A673 (cell line): ENCODE measurements at places on chromosomes 5 and 9. TPM values are rescaled to one million over a fixed set of nuclear protein-coding genes. Genes with fewer than 3 reads are reported as not detected.

DNA sequence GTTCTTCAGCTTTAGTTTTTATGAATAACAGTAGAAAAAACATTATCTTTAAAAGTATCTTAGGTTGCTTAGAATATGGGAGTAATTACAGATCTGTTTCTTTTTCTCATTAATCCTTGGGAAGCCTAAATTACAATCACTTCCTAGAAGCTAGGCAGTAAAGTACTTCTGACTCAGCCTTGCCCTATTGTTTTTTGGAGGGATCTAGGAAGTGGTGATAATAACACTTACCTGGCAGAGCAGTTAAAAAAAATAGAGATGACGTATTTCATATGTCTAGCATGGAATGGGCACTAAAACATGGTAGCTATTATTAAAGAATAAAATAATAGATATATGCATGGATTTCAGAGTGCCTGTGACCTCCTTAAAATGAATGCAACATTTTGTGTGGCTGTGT, 8.2 kb upstream of the FST start:
- H3K4me1 ChIP-seq: no peaks in the 10 kb centered on the region
- no peak overlapping the region for H3K4me3 ChIP-seq
- peaks cover 7% of the 10 kb centered on the region for H3K27me3 ChIP-seq
- no peaks in the 10 kb centered on the region for H3K36me3 ChIP-seq
- H3K27ac ChIP-seq: no peak overlapping the region
- DNase-seq: no peak

DNA sequence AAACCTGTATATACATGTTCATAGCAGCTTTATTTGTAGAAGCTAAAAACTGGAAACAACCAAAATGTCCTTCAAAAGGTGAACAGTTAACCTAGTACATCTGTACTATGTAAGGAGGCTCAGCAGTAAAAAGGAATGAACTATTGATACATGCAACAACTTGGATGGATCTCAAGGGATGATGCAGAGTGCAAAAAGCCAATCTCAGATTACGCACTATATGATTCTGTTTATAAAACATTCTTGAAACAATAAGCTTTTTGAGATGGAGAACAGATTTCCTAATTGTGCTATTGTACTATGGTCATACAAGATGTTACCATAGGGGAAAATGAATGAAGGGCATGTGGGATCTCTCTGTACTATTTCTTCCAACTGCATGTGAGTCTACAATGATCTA, 88.9 kb downstream of the PAM start:
- H3K27ac ChIP-seq: no peak overlapping the region
- no peaks in the 10 kb centered on the region for H3K36me3 ChIP-seq
- H3K27me3 ChIP-seq: no peaks in the 10 kb centered on the region
- peaks cover 7% of the 10 kb centered on the region for H3K4me1 ChIP-seq

- DNase-seq: no peak
- H3K27ac ChIP-seq: no peak overlapping the region
- H3K36me3 ChIP-seq: no peaks in the 10 kb centered on the region
Observed at GRCh38 chr9:136198605-136199083, 6.3 kb downstream of the LHX3 start.

DNA sequence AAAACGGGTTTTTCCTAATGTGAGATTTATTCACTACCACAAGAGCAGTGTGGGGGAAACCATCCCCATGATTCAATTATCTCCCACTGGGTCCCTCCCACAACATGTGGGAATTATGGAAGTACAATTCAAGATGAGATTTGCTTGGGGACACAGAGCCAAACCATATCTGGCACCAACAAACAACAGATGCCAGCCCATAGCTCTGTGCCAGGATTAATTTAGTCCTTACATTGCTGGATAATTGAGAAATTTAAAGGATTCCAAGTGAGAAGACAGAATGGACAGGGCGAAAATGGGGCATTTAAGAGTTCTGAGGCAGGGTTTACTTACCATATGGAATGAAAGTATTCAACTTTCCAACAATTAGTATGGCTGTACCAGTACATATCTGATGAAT, 30.8 kb upstream of the DNAH5 start:
- H3K36me3 ChIP-seq: no peaks in the 10 kb centered on the region
- peaks cover 7% of the 10 kb centered on the region for H3K27me3 ChIP-seq
- H3K4me3 ChIP-seq: no peak overlapping the region
- no peak overlapping the region for H3K27ac ChIP-seq

DNA sequence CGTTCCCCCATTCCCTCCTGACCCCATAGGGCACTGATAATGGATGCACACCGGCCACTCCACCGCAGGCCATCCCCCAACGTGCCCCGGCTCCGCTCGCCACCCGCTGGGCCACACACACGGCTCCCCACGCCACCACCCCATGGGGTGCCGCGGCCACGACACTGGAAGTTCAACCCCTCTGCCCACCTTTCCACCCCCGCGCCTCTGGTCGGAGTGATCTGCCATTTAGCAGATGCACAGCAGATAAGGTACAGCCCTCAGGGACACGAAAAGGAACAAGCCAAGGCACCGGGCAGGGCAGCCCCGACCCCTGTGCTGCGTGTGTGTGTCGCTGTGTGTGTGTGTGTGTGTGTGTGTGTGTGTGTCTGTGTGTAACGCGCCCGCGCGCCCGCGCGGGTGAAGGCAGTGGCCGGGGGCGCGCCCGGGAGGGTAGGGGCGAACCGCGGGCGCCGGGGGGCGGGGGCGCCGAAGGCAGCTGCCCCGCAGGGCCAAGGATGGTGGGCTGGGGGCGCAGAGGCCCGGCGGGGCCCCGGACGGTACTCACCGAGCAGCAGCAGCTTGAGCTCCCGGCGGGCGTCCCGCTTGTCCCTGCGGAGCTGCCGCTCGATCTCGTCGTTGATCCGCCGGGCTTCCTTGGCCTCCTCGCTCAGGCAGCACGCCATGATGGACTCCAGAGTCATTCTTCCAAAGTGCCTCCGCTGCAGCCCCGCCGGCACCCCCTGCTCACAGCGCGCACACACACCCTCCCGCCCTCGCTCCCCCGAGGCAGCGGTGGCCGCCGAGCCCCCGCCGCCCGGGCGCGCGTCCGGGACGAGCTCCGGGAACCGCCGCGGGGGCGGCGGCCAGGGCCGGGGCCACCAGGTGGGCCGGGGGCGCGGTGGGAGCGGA, 813 bp downstream of the GNAQ start:
- H3K27me3 ChIP-seq: no peaks in the 10 kb centered on the region
- H3K4me3 ChIP-seq: peak overlapping the region; percentile 89
- H3K36me3 ChIP-seq: no peaks in the 10 kb centered on the region
- peaks cover 51% of the 10 kb centered on the region for H3K4me1 ChIP-seq

DNA sequence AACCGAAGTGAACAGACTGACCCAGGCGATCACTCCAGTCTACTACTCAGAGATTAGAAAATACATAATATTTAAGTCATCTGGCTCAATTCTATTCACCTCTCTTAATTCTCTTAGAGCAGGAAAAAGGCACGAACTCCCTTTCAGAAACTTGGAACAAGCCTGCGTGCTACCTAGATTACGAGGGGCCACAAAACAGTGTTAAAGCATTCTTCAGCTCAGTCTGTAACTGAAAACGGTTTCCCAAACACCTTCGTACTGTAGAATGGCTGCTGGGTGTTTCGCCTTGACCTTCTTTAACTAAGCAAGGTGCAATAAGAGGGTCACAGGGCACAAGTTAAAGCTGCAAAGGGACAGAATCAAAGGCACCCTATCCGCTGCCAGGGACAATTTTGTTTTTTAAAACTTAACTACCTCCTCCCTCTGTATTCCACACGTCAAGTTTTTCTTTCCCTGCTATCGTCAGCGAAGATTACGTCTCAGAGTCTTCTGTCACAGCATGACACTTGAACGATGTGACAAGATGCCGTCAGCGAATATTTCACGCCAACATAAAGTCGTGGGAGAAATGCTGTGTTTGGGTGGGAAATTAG, 687 bp downstream of the LYSMD3 start:
- H3K36me3 ChIP-seq: peaks cover 5% of the 10 kb centered on the region
- H3K27me3 ChIP-seq: peaks cover 3% of the 10 kb centered on the region
- peak overlapping the region; percentile 97 for H3K4me3 ChIP-seq
- peak overlapping the region; percentile 86 for H3K27ac ChIP-seq

DNA sequence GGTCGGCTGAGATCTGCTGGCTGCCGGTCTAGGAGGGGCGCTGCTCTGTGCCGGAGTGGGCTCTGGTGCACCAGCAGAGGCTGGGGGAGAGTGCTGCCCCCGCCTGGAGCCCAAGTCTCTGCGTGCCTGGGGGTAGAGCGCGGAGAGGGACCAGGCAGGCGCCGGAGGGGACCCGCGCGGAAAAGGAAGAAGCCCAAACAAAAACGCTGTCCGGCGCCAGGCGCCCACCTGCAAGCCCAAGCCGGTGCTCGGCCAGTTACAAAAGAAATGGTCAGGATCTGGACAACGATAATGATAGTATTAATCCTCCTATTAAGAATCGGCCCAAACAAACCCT, 571 bp upstream of the S1PR3 start:
- H3K27me3 ChIP-seq: no peaks in the 10 kb centered on the region
- DNase-seq: no peak
- H3K27ac ChIP-seq: no peak overlapping the region
- peaks cover 50% of the 10 kb centered on the region for H3K4me1 ChIP-seq

- H3K27me3 ChIP-seq: no peaks in the 10 kb centered on the region
- no peaks in the 10 kb centered on the region for H3K4me1 ChIP-seq
Observed at GRCh38 chr9:80632041-80632440, 1057.3 kb downstream of the TLE1 start.

DNA sequence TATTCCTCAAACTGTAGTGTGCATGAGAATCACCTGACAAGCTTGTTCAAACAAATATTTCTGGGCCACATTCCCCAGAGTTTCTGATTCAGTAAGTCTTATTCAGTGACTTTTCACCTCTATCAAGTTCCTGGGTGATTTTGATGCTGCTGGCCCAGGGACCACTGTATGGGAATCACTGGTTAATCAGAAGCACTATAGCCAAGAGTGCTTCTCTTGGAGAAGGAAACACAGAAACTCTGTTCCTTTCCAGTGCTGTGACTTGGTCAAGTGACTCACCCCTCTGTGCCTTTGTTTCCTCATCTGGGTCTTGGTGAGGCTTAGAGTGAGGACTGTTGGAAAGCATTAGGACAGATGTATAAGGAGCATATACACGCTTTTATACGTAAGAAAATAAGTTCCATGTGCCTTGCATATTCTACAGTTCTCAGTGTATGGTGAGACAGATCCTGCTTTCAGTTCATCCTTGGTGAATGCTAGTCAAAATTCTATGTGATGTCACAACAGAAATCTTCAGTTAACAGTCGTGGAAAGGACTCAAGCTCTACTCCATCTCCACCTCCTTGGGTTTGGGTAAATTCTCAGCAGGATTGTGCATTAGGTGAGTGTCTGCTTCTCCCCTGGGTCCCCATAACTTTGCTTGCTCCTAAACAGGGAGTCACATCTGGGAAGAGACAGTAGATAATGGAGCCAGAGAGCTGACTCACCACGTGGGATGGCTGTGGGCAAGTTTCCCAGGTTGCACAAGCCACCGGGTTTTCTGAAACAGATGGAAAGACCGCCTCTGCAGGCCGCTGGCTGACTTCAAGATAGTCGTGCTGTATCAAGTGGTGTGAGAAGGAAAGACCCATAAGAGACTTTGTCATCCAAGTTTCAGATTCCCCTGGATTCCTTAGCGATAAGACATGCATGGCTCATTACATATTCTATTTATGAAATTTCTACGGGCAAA, 117.0 kb downstream of the NXNL2 start:
- no peaks in the 10 kb centered on the region for H3K36me3 ChIP-seq
- H3K4me3 ChIP-seq: no peak overlapping the region
- H3K4me1 ChIP-seq: peaks cover 15% of the 10 kb centered on the region
- DNase-seq: peak; percentile 83

Gene NINJ1
- total RNA-seq: 9.2 and 13.7 TPM in 2 replicates

Gene HMCN2
- total RNA-seq: 0.22 and 0.28 TPM in 2 replicates
